ENCODE measurements at places on chromosomes 11 and 22.

DNA sequence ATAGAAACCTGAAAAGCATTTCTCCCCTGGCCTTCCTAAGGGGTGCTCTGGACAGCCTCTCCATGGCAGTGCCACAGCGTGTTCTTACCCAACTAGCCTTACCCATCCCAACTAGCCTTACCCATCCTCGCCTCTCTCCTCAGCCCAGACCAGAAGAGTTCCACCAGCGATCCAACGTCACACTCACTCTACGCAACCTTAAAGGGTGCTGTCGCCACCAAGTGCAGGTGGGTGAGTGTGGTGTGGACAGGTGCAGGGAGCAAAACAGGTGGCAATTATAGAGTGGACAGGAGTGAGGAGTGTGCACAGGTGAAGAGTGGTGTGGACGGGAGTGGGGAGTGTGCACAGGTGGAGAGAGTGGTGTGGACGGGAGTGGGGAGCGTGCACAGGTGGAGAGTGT lies 17.8 kb downstream of the TMEM121B start:
- DNase-seq = no peak

GRCh38 chr11:118008271-118008911 lies 22.2 kb downstream of the IL10RA start:
- DNase-seq = no peak

DNA sequence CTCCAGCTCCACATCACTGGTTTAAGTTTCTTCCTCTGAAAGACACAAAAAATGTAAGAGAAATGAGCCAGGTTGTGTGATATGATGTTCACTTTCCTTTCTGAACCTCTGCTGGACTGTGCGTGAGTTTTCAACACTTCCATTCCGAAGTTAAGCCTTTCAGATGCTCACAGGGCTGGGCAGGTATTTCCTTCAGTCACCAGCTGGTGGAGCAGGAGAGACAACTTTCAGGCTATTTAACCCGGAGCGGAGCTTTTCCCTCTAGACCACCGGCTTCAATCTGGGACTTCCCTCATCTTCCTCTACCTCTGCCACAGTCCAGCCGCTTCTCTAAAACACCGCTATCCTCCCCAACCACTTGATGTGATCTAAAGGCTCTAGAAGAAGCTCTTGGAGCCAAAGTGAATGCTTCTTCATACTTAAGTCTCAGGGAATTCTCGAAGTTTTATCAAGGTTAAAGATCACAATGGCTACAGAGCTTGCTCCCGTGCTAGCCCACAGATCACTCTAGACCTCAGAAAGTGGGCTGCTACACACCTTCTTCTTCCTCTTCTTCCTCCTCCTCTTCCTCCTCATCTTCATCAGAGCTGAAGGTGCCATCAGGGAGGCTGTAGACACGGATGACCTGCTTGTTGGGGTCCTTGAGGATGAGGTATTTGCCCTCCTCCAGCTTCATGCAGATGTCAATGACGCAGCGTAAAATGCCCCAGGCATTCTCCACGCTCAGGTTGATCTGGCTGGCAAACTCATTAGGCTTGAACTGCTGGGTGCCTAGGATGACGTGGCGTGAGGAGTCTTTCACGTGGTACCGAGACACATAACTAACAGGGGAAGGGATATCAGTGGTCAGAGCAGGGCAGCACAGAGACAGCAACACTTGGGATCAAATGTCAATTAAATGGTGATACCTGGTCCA lies 4.4 kb upstream of the FOXRED2 start:
- DNase-seq = peak; percentile 46

DNA sequence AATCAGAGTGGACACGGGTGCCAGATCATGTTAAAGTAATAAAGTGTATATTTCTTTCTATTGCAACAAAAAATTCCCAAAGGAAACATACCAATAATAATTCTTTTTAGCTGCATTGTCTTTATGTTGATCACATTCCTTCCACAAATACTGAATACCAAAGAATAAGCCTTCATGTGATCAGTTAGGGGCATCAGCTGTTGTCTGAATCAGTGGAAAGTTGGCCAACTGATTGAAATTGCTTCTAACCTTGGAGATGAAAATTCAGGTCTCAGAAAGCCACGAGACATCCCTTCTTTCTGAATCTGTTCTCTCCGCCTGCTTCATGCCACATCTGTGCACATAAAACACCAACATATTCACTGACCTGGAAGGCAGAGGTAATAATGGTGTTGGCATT lies 785.2 kb downstream of the KCNA4 start:
- no peak for DNase-seq

GRCh38 chr11:44960200-44960845 lies 9.6 kb upstream of the TP53I11 start:
- DNase-seq = no peak

GRCh38 chr11:80188076-80188627 lies 747.3 kb upstream of the TENM4 start:
- no peak for DNase-seq

DNA sequence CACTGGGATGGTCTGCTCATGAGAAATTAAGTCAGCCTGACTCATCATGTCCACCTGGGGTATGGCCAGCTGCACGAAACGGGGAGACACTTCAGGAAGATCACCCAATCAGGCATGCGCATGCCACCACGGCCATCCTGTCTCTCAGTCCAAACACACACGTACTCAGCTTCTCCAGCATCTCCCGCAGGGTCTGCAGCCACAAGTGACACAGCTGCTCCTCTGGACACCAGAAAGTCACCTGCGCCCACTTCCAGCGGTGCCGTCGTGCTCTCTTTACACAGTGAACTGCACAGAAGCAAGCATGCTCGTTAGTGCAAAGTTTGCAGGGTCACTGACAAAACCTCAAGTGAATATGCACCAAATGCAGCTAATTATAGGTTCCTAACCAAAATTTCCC lies 18.1 kb downstream of the CERK start:
- DNase-seq = no peak

DNA sequence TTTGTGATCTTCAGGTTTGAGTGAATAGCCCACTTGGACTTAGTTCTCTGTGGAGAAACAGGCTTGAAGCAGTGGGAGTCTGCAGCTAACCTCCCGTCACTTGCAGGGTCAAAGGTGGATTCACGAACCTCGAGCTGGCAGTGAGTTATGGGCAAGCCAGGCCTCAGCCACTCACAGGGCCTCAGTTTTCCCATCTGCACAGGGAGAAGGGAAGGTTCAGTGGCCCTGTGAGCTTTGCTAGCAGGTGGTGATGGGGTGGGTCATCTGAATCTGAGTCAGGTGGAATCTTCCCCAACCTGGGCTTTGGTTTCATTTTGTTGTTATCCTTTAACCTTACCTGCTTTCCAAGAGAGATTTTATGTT lies 86.6 kb upstream of the GRIK4 start:
- DNase-seq = no peak

GRCh38 chr11:91906871-91907624 lies 317.6 kb upstream of the FAT3 start:
- no peak for DNase-seq

DNA sequence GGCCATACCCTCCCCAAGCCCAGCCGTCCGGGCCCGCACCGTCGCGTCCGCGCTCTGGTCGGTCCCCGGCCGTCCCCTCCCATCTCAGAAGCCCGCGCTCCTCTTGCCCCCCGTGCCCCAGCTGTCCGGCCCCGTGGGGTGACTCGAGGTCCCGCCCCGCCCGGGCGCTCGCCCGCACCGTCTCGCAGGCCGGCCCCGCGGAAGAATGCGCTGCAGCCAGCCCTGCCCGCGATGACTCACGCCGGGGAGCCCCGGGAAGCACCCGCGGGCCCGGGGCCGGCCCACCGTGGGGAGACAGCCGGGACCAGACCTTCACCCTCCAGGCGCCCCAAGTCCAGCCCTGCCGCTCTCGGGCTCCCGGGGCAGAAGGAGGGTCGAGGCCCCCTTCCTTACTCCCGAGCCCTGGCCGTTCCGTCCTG lies 320 bp upstream of the PHLDA2 start:
- DNase-seq = peak; percentile 90

GRCh38 chr11:122882857-122883645 lies 492 bp downstream of the JHY start:
- DNase-seq = peak; percentile 38

- DNase-seq = no peak
Observed at GRCh38 chr22:28398355-28398754, 281.3 kb downstream of the TTC28 start.

Data from Calu3 (cell line).